Right lung (tissue), 10 donors: ENCODE measurements at places on chromosomes 6 and 20. TPM values are rescaled to one million over a fixed set of nuclear protein-coding genes. Genes with fewer than 3 reads are reported as not detected.

The AURKA gene
- 12.7 TPM for polyA plus RNA-seq

DNA sequence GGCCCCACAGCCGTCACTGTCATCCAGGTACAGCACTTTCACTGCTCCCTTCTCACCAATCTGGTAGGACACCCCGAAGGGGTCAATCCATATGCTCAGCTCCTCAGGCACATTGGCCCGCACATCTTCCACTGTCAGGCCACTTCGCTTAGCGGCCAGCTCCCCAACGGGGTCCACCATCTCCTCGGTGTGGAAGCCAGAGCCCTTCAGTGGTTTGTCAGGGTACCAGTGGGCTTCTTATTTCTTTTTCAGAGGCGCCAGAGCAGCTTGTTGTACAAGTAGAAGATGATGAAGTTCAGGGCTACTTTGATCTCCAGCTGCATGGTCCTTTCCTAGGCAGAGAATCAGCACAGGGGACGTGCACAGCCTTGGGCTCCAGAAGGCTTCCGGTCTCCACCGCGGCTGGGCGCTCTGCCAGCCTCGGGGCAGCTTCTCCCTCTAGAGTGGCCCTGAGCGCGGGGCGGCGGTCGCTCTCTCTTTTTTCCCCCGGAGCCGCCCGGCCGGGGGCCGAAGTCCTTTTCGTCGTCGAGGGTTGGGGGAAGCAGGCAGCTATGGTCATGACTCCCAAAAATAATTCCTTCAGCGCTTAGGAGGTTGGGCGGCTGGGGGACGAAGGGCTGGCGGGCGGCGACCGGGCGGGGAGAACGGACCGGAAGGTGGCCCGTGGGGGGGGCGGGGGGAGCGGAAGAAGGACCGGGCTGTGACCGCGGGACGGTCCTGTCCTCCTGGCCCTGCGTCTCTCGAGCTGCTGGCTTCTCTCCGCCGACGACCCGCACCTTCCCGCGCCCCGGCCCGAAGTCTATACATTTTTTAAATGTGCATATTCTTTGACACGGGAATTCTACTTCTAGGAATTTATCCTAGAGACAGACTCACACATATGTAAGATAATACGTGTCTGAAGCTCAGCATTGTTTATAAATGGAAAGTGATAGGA is 6.5 kb upstream of the ZSCAN9 start:
- DNase-seq: peak; percentile 70

The TBX18 gene
- polyA plus RNA-seq: 0.09 TPM

DNA sequence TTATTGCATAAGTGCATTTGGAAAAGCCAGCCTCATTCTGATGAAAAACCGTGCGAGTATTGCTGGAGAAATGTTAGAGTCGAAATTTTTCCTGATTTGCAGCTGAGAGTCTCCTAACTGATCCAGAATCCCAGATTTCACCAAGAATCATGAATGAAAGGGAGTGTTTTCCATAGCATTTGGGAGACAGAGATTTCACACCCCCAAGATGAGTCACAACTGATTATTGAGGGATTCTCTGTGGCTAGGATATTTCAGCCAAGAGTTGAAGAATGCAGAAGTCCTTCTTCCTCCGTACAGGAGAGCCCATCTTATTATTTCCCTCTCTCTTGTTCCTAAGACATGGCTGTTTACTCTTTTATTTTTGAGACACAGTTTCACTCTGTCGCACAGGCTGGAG is 82.2 kb upstream of the SALL4 start:
- DNase-seq: no peak

DNA sequence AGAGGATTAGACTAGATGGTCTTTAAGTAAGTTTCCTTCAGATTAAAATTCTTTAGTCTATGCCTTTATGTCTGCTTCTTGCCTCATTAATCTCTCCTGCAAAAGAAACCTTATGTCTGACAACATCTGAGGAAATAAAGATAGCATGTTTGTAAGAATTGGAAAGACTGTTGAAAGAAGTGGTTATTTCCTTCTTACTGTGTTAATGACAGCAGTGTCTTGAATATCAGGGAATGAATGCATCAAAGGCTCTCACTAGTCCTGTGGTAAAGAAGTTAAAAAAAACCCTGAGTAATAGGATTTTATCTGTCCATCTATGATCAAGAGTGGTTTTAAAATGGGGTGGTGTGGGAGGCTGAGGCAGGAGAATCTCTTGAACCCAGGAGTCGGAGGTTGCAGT is 302.0 kb downstream of the PRL start:
- DNase-seq: no peak

DNA sequence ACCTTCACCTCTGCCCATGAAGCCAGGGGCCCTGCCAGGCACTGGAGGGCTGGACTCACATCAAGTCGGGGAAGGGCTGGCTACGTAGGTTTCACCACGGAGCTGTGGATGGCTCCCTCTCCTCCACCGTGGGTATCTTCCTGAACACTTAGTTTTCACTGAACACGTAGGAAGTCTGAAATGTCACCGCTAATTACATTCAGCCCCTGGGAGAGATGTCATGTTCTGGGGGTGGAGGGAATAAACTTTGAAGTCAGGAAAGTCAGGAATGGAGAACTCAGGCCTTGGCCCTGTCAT is 6.5 kb downstream of the LHFPL5 start:
- no peak for DNase-seq

- no peak for DNase-seq
These were observed 1239.3 kb upstream of the GJE1 start for GRCh38 chr6:140893432-140893831.

GRCh38 chr6:38403548-38403947 is 236.2 kb downstream of the BTBD9 start:
- no peak for DNase-seq

DNA sequence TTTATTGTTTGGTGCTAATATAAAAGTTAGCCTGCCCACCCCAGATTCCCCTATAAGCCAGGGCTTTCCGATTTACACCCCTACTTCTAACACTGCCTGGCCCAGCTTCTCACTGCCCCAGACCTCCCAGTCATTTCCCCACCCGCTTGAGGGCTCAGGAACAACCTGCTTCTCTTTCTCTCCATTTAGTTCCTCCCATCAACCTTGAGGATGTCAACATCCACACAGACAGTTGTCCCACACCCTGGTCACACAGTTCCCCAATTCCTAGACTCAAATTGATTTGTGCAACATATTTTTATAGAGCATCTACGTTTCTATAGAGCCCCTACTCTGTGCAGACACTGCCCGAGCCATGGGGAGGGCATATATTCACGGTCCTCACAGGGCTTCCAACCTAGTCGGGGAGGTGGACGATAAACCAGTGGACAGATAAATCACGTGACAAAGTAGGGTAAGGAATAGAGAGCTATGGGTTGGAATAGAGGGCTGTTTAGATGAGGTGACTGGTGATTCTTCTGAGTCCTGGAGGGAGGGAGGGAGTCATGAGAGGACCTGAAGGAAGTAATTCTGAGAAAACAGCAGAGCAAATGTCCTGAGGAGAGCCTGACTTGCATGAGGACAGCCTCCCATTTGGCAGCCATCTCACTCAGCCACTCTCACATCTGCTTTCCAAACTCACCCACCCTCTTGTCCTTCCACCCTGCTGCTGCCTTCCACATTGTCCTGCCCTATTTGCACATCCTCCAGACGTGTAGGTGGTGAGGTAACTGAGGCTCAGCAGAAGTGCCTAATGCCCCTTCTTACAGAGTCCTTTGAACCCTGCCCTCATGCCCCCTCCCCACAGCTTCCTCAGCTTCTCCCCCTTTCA is 6.3 kb downstream of the GABRR2 start:
- DNase-seq: no peak

DNA sequence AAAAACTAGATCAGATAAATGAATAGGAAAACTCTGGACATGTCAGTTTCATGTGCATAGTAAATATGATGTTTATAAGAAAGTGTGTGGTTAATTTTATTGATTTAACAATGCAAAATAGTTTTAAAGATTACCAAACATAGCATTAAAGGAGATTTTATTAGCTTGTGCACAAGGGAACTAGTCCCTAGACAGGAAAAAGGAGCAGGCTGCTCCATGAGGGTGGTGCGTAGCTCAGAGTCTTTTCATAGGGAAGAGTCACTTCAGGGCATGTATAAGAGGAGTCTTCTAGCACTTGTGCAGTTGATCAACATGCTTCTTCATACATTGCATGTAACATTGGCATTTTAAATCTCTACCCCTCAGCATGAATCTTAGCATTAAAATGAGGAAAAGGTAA is 835.8 kb downstream of the GRIK2 start:
- no peak for DNase-seq

- DNase-seq: no peak
These were observed 90.7 kb upstream of the BACH2 start for GRCh38 chr6:90387383-90387775.

The C20orf144 gene
- polyA plus RNA-seq: 0.32 TPM

The C20orf141 gene
- polyA plus RNA-seq: not detected

DNA sequence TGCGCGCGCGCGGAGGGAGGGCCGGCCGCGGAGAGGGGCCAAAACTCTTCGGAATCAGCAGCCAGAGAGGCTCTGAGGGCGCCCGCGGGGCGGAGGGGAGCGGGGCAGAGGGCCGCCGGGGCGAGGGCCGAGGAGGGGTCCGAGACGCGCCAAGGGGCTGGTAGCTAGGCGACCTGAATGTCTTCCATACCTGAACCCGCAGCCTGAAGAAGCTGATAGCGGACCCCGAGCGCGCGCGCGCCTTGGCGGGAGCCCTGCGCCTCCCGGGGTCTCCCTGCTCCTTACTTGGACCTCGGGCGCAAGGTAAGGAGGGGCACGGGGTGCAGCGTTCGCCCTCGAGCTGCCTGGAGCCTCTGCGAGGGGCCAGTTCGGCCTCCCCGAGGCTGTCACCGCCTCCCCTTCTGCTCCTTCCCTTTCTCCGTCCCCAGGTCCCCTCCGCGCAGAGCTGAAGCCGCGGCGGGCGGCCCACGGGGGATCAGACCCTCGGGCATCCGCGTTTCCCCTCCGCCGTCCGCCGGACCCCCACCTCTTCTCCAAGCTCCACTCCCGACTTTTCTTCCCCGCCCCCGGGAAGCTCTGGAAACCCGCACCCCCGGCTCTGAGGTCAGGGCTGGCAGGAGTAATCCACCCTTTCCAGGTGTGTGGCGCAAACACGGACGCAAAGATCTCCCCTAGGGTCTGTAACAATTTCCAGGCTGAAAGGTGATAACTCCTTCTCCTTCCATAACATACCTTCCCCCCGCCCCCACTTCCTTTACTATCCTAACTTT is 13.1 kb upstream of the DEK start:
- DNase-seq: no peak

DNA sequence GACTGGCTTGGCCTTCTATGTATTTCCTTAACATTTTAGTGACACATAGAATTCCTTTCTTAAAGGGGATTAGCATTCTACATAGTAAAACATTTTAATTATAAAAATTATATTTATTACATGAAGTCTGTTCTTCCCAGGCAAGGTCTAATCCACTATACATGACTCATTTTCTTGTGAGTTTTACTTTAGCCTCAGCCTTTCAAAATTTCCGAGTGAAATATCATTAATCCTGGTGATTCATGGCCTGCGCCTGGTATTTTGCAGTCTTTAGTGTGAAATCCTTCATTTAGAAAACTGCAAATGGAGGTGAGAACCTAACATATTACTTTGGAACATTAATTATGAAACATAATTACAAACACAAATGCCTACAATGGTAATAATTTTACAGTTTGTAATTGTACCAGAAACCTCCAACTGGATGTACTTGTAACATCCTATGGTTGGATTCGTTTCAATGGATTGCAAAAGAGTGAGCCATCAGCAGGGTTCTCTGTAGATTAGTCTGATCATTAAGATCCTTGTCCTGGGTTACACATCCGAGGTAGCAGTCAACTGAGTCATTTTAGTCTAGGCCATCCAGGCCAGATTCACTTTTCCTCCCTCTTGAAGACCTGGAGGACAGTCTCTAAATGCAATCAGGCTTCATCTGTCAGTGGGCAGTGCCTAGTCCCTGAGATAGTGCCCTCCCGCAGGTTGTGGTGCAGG is 272.0 kb downstream of the PACRG start:
- no peak for DNase-seq

The MUC22 gene
- not detected for polyA plus RNA-seq

DNA sequence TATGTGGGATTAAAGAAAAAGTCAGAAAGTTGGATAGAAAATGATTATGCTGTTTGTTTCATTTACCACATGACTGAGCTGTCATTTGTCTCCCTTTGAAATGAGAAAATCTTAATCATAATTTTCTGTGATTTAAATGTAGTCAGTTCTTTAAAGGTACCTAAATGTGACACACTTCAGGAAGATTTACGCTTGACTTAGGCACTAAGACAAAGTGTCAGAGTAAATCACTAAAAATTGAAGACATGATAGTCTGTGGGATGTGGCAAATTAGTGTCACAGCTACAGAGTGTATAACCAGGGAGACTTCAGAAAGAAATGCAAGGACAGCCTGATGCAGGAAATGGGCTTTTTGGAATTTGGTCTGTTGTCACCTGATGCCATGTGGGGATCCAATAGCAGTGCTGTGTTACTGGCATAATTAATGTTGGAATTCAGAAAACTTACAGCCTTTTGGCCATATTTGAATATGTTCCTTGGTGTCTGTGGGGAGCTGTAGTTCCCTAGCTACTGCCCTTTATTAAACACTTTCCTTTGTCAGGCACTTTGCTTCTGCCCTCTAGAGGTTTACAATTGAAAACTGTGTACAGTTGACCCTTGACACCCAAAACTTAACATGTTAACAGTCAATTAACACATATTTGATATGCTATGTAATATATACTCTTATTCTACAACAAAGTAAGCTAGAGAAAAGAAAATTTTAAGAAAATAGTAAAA is 493.8 kb downstream of the UTRN start:
- DNase-seq: no peak

The OR2B6 gene
- polyA plus RNA-seq: 0.37 TPM

DNA sequence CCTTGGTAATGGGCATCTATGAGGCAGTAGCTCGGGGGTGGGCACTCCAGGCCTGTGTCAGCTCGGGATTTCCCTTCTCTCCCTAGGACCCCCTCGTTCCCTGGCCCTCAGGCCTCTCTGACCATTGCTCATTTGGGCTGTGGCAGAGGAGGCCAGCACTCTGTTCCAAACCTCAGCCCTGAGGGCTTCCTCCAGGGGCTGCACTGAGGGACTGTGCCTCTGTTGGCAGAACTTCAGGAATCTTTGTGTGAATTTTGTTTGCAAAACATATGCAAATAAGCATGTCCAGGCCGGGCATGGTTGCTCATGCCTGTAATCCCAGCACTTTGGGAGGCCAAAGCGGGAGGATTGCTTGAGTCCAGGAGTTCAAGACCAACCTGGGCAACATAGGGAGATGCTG is 11.0 kb downstream of the PACSIN1 start:
- DNase-seq: no peak

The C20orf204 gene
- 1.1 TPM for polyA plus RNA-seq

The WFDC2 gene
- 48.6 TPM for polyA plus RNA-seq

The NOL7 gene
- 80.5 TPM for polyA plus RNA-seq

- no peak for DNase-seq
These were observed 186.7 kb downstream of the GJA10 start for GRCh38 chr6:90080876-90081481.

GRCh38 chr6:112501705-112502104 is 154.6 kb downstream of the RFPL4B start:
- peak; percentile 81 for DNase-seq

The CST9L gene
- not detected for polyA plus RNA-seq

- DNase-seq: peak; percentile 98
These were observed at the start of gene ZBTB12 for GRCh38 chr6:31901953-31902643. Gene ZBTB12, minus strand, starts transcription at chr6:31902086. Its CDS starts 781 bp downstream, at chr6:31901305.

DNA sequence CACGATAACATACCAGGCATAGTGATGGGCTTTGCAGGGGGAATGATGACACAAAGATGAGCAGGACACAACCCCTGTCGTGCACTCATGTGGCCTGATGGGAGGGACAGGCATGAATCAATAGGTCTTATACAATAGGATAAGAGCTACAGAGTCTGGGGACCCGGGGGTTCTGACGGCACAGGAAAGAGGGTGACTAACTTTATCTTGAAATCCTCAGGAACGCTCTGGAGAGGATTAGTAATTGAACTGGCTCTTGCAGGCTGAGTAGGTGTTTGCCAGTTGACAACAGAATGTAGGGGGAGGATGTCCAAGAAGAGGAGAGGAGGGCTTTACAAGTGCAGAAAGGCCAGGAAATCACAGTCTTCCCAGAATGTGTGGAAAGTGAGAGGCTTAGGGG is 219.9 kb upstream of the ECI2 start:
- no peak for DNase-seq
